CD4-positive, alpha-beta T cell treated with Interleukin-1 beta for 1 hour (primary cell): ENCODE measurements at places on chromosomes 2 and 18.

DNA sequence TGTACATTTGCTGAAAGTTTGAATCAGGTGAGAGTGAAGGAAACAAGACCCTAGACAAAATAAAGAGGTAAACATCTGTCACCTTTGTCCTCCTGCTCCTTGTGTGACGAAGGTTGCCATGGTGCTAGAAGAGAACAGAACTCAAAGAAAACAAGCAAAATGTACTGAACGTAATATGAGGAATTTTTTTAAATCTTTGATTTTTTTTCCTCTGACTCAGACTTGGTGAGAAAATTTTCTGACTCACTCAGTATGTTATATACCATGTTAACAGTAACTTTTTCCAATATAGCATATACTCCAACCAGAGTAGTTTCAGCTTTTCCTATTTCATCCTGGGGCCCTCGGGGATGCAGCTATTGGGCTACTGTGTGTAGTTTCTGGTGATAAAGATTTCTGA, 2114.6 kb upstream of the PIK3C3 start:
- no peak for DNase-seq

- no peak for DNase-seq
These were observed 84.0 kb downstream of the MSH2 start for GRCh38 chr2:47486841-47487497.

DNA sequence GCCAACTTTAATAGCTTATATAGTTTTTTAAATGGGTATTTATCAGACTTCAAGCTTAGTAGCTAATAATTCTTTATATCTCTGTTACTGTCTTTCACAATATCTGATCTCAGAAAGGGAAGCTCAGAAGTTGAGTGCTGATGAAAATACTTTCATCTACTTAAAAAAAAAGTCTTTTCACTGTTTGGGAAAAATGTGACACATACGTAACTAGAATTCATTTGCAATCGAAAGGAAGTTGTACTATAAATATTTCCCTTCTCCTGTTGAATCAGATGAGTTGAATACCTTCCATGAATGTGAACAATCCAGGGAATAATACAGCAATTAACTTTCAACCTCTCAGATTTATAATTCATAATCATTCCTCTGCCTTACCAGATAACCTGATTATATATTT, 811 bp upstream of the SCG2 start:
- DNase-seq, result no peak

DNA sequence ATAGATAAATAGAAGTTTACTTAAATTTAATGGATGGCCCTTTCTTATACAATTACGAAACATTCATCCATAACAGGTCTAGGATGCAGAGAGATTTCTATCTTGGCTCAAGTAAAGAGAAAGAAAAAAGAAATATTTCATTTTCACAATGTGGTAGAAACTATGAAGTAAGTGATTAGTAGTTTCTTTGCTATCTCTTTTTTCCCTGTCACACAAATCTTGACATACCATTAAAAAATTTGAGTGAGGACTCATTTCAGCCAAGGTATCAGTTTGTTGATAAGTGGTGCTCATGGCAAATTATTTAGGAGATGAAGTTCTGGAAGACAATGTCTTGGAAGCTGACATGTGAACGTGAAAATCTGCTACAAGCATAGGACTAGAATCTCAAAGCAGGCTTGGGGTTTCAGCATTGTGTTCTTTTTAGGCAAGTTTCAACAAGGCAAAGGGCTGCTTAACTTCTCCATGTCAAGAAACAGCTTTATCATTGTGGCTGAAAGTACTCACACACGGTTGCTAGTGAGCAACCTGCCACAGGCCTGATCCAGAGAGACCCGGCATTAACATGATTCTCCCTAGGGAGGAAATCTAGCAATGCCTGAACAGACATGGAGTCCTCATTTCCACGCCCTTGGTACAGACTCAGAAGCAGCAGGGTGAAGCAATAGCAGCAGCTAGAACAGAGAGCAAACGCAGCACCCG, 414.6 kb downstream of the DLGAP1 start:
- DNase-seq, result no peak

DNA sequence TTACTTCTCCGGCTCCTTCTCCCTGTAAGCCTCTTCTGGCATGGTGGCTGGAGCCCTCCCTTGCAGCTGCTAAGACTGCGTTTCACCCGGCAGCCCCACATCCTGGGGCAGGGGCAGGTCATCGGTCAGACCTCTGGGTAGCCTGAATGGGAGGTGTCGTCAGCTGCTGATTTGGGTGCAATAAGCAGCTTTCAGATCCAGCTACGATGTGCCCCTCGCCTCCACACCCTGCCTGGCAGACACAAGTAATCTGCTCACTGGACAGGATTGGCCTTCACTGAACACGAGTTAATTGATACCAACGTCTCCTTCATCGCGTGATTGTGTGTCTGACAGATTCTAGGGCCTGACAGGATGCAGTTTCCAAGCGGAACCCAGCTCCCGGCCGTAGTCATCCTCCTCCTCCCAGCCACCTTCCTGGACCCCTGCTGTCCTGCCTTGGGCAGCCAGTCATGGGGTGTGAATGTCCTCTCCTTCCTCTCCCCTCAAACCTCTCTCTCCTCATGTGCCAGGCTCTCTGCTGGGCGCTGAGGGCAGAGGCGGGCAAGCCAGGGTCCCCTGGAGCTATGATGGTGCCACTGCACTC, 18.9 kb upstream of the PDIA6 start:
- no peak for DNase-seq

DNA sequence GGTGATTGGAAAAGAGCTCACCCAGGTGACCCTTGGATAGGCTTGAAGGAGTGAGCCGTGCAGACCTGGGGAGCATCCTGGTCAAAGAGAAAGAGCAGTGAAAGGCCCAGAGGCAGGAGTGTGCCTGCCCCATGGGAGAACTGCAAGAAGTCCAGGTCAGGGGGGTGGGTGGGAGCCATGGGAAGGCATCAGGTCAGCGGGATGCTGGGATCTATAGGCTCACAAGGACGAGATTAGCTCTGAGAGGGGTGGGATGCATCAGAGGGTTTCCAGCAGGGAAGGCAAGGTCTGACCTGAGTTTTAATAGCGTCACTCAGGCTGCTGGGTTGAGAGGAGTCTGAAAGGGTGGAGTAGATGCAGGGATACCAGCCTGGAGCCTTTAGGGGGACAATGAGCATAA, 158.6 kb downstream of the SMAD7 start:
- no peak for DNase-seq

- no peak for DNase-seq
These were observed 46.3 kb downstream of the TMEM247 start for GRCh38 chr2:46525522-46526155.
